ENCODE measurements at places on chromosomes 5 and 9.

DNA sequence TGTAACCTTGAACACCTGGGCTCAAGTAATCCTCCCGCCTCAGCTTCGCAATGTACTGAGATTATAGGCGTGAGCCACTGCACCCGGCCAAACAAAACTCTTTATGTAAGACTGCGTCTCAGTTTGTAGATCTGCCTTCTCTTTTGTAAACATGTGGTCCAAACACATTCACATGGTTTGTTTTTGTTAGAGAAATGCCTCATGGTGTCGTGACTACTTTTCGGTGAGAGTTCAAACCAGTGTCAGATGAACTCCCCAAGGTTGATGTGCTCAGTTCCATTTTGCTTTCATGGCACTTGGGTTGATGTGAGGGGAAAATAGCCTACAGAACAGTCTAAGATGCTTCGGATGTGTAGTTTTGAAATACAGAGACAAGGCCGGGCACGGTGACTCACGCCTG is 231.6 kb downstream of the GOLPH3 start:
- DNase-seq = no peak

DNA sequence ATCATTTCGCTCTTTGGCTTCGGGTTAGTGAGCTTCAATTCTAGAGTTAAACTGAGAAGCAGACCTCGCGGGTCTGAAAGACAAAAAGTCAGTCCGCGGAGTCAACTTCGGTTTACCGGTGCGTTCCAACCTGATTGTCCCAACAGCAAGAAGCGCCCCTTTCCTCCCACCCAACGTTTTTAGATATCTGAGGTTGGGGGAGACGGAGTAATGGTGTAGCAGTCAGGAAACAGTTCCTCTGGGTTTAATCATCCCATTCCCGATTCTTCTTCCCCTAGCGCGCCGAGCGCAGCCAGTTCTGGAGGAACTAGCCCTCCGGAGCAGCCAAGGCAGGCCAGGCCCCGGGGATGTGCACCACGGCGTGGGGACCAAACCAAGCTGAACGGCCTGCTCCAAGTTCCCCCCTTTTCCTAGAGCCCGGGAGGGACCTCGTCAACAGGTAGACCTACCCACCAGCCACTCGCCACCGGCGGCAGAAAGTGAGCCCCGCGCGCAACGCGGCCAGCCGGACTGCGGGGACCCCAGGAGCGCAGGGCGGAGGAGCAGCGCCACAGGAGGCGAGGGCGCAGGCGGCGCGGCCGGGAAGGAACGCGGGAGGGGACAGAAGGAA is 622 bp upstream of the ISL1 start:
- DNase-seq = no peak

GRCh38 chr9:95749493-95749892 is 126.0 kb upstream of the ERCC6L2 start:
- no peak for DNase-seq

GRCh38 chr9:1535051-1535450 is 480.1 kb upstream of the SMARCA2 start:
- no peak for DNase-seq

DNA sequence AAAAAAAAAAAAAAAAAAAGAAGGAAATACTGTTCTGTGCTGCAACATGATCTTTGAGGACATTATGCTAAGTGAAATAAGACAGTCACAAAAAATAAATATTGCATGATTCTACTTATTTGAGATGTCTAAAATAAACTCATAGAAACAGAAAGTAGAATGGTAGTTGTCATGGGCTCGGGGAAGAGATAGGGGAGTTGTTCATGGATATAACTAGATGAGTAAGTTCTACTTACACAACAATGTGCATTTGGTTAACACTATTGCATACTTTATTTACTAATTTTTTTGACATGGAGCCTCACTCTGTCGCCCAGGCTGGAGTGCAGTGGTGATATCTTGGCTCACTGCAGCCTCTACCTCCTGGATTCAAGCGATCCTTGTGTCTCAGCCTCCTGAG is 15.2 kb downstream of the MAML1 start:
- no peak for DNase-seq

DNA sequence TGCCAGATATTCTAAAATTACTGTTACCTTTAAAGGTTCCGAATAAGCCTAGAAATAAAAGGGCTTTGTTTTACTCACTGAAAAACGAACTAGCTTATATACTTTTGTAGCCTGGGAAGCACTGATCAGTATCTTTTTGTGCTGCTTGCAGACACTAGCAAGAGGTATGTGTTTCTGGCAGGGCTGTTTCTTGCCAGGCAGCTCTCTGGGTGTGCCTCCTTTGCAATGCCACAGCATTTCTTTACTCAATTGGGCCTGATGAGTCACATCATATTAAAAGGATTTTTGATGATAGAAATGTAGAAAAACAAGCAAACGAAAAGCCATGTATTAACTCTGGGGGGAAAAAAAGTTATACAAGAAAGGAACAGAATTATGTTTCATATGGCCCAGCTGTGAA is 35.6 kb downstream of the CD180 start:
- no peak for DNase-seq

DNA sequence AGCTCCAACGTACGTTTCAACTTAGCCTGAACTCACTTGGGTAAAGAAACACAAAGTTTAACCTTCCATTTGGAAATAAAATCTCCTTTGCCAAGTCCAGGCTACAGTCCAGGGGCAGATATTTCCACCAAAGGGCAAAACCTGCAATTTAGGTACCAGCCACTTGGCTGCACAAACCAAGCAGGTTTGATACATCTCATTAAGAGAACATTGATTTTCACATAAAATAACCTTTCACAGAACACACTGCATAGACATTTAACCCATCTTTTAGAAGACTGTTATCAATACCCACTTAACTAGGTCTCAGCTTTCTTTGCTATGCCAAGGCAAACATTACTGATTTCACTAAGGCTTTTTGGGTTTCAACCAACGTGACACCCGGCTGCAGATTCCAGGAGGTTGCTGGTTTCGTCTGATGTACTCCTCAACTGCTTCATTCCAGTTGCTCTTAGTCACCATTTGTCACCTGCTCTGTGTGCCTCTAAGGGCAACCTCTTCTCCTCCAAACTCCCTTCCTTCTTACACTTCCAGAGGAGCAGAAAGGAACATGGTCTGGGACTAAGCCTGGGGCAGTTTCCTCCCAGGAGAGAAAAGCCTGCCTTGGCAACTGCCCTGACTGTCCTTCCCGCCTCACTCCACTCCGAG is 67.1 kb downstream of the EPB41L4B start:
- no peak for DNase-seq

GRCh38 chr5:127519527-127519926 is 2.1 kb downstream of the PRRC1 start:
- no peak for DNase-seq

GRCh38 chr9:100601216-100601615 is 23.3 kb downstream of the CAVIN4 start:
- DNase-seq = peak; percentile 59

- no peak for DNase-seq
Measured at GRCh38 chr5:31385774-31386537, 145.9 kb downstream of the DROSHA start.

GRCh38 chr5:163439092-163439425 is 1.7 kb downstream of the CCNG1 start:
- peak; percentile 58 for DNase-seq
